Activated CD4-positive, alpha-beta T cell treated with anti-CD3 and anti-CD28 coated beads for 24 hours (primary cell): ENCODE measurements at places on chromosomes 16 and 17.

DNA sequence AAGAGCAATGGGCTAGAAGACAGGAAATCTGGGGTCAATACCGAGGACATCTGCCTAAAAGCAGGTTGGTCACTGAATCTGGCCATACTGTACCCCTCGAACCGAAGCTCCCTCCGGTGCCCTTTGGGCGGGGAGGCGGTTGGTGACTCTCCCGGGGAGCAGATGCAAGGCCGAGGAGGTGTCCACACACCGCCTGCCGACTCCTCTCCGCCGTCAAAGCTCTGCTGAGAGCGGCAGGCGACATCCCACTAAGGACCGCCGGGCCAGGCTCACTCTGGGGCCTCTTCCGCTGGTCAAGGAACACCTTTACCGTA, 458 bp downstream of the ZNF200 start:
- no peak for DNase-seq

DNA sequence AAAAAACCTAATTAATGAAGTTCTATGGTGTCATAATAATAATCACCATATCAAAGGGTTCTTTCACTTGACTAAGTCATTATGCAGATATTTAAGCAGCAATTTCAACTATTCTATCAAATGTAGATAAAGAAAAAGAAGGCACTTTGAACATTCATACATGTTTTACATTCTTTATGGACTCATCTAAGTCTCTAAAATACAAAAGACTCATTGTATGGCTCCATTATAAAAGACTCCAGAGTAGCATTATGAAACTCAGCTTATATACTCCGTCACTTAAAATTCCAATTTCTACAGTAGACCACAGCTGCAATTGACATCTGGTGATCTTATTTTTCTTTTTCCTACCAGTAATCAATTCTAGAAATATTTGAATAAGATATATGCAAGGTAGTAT, 173.5 kb upstream of the KIF2B start:
- DNase-seq = no peak

DNA sequence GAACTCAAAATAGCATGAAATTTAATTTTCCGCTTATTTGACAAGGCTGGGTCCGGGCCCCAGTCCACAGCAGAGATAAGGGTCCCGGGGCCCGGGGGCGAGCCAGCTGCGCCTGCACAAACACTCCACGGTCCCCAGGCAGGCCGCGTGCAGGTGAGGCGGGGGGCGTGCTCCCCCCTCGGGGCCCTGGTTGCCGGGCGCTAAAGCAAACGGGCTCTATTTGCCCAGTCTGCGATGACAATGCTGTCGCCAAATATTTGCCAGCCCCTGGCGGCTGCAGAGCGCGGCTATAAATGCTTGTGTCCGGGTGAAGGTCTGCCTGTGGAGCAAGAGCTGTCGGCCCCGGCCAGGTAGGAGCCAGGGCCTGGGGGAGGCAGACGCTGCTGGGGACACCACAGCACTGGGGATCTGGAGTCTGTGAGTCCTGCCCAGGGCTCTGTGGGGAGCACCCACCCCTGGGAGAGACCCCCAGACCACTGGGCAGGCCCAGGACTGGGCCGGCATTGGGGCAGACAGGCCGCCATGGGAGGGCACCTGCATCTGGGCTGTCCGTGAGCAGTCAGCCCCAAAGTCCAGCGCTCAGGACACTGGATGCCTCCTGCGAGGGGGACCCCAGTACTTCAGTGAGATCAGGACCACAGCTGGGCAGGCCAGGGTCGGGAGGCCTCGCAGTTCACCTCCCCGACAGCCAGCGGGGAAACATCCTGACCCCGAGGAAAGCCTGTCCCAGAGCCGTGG, at the start of gene PERCC1:
TSS of gene PERCC1 (plus strand) at position 320 of the 738 bp plus-strand sequence. CDS start 1,516 bp downstream, outside the sequence.
- DNase-seq = no peak

DNA sequence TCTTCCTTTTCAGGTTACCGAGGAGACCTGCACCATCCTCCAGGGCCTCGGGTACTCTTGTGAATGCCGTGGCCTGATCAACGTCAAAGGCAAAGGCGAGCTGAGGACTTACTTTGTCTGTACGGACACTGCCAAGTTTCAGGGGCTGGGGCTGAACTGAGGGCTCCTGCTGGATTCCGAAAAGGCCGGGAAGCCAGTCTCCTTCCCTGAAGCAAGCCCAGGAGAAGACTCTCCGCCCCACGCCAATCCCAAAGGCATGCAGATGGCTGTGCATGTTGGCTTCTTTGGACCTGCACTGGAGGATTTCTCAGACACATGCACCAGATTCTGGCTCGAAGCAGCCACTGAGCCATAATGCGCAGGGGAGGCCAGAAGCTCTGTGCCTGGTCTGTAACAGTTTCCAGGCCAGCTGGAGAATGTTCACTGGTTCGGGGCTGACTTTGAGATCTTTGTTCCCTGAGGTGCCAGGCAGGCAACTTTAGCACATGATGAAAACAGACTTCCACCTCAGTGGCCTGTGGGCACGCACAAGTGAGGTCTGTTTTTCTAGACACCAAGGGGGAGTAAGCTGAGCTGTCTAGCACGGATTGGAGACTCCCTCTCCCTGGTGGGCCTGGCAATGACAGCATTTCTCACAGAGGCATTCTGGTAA, 49.1 kb downstream of the ADCY7 start:
- no peak for DNase-seq

GRCh38 chr17:58339755-58340404, 11.3 kb upstream of the TSPOAP1 start:
- no peak for DNase-seq
